ENCODE measurements at places on chromosomes 7 and 10.

DNA sequence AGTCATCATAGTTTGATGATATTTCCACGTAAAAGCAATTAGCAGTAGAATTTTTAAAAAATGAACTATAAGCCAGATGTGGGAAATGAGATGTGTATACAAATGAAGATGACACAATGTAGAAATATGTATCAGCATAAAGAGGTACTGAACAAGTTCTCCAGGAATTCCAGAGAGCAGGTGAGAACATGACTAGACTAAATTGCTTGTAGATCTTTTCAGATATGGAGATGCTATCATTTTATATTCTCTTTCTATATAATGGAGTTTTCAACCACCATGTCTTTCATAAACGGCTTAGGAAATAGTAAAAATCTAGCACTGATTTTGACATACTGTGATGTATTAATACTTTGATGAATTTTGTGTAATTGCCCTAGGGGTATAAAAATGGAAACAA, 130.9 kb downstream of the SEMA3D start:
- no peak for DNase-seq

DNA sequence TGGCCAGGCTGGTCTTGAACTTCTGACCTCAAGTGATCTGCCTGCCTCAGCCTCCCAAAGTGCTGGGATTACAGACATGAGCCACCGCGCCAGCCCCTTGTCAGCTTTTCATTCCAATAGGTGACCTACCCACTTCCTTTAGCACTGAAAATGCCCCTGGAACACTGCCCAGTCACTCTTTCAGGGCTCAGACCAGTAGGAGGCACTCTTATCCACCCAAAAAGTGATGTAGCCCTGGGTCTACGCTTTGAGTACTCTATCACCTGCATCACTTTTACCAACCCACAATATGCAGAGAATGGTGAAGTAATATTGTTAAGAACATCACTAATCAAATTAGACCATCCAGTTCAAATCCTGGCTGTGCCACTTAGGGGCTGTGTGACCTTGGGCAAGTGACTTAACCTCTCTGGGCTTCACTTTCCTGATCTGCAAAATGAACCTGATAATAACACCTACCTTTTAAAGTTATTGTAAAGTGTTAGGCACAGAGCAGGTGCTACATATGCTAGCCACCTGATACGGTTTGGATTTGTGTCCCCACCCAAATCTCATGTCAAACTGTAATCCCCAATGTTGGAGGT, 5.2 kb downstream of the CALN1 start:
- DNase-seq: no peak

GRCh38 chr10:122939133-122939855, 14.7 kb downstream of the C10orf88 start:
- DNase-seq: no peak

DNA sequence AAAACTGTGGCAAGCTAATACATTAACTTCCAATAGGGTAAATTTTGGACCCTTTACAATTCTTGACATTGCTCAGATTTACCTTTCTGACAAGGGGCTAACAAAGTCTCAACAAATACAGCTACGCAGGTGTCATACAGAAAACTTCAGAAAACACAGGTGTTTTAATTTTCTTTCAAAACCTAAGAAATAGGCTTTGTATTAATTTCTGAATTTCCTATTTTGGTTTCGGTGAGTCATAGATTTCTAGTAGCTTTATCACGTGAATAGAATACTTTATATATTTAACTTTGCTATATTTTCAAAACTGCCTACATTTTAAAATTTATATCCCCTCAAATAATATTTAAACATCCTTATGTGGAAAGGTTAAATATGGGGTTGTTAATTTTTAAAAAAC, 215.3 kb downstream of the DGKB start:
- DNase-seq: no peak

DNA sequence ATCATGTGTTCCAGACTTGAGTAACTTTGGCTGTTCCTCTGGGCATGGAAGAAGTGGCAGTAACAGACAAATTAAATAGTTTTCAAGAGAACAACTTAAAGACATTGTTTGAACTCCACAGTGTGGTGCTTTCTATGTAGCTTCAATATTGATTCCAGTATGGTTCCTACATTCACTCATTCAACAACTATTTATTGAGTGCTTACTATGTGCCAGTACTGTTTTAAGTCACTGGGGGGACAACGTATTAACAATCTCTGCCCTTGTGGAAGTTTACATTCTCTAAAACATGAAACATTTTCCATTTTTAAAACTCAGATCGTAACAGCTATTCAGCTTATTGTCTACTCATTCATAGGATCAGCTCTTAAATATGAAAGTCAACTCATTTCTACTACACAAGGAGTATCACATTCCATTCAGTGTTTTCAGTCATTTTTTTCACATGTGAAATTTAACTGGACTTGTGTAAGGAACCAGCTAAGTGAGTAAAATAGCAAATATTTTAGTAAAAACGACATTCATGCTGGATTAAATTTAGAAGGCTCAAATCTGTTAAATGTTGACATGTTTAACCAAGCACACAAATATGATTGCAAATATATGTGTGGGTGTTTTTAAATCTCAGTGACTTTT, 13.6 kb upstream of the CUBN start:
- DNase-seq: no peak

GRCh38 chr10:71343392-71343773, 24.3 kb downstream of the SLC29A3 start:
- DNase-seq: peak; percentile 55

DNA sequence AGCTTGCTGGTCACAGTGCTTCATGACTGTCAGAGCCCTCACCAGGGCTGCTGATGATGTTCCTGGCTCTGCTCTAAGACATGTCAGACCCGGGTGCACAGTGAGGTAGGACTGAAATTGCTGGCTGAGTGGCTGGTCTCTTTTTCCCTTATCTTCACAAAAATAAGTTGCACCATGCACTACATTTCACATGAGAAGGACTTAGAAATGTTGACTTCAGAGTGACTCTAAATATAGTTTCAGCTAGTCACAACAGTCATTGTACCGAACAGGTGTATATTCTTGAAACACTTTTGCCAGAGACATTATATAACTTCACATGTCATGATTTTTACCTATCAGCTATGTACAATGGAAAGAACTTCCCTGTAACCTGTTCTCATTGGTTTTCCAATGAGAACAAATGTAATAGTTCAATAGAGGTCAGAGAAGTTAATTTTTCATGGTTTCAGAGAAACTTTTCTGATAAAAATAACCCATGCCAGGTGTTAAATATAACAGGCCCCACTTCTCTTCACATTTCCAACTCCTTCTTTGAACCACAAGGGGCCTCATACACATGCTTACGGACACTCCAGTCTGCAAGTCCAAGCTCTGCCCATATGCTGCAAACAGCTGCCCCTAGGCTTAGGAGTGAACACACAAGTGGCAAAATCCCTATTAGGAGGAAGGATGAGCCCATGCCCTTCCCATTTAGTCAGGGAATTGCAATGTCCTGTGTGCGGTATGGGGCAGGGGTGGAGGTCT, 115.6 kb downstream of the CDK6 start:
- DNase-seq: no peak

DNA sequence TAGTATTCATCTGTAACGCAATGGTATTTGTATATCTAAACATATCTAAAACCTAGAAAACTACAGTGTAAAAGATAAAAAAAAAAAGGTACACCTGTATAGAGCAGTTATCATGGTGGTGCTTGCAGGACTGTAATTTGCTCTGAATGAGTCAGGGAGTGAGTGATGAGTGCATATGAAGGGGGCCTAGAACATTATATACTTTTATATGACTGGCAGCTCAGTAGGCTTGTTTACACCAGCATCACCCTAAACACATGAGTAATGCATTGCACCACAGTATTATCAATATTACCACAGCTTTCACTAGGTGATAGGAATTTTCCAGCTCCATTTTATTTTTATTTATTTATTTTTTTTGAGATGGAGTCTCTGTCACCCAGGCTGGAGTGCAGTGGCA, 40.8 kb downstream of the TRIM24 start:
- DNase-seq: peak; percentile 30

- peak; percentile 97 for DNase-seq
Observed at GRCh38 chr10:100890673-100891317, 22.0 kb upstream of the SLF2 start.

DNA sequence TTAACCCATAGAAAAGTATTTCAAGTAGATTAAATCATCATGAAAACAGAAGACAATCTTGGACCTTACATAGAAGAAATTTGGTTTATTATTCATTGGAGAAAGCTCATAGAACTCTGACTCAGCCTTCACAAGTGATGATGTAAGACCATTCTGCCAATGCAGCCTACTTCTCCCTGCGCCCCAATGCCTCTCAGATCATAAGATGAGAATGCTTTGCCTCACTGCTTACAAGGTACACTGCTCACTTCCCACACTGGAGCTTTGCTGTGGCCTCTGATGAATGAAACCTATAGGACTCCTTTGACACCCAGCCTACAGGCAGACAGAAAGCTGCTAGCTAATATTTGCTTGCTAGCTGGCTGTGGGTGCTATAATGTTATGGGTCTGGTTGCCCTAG, 569.4 kb upstream of the STEAP1 start:
- no peak for DNase-seq

DNA sequence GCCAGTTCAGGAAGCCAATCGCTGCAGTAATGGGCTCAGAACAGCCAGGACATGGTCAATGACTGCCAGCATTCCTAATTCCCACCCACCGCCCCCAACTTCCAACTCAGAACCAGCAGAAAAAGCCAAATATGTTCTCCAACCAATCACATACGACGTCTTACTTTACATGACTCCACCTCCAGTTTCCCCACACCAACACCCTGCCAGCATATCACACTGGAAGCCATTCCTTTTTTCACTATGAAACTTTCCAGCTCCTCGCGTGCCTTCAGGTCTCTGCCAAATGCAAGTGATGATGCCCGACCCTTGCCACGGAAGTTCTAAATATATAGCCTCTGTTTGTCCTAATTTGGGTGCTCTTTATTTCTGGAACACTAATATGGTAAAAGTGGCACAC, 12.5 kb downstream of the NPS start:
- DNase-seq: no peak

DNA sequence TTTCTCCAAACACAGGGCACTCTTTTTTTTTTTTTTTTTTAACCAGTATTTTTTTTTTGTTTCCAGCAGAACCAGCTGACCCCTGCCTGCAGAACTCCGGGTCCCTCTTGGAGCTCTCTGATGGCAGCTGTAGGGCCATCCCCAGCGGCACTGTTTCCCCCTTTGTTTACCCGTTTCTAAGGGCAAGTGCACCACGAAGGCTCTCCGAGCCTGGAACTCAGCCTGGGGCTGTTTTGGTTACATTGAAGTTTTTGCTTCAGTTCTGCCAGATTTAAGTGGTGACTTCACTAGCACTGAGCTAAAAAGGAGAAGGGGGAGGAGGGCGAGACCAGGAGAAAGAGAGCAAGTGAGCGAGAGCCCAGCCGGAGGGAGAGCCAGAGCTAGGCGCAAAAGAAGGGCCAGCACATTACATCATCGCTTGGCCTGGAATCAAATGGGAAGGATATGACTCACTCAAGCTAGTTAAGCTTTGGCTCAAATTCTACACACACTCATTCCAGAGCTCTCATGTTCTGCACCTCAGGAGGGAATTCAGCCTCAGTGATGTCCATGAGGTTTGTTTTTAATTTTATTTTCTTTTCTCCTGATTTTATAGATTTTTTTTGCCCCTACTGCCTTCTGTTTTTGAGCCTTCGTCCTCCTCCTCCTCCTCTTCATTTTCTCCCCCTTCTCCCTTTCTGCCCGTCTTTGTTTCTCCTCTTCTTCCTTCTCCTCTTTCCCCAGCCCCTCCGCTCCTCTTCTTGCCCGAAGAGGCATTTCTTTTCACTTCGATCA, 272.3 kb downstream of the TRIL start:
- peak; percentile 97 for DNase-seq

- no peak for DNase-seq
Observed at GRCh38 chr10:78964952-78965633, 103.7 kb upstream of the ZMIZ1 start.

- DNase-seq: no peak
Observed at GRCh38 chr7:47314248-47314647, 267.7 kb downstream of the TNS3 start.

DNA sequence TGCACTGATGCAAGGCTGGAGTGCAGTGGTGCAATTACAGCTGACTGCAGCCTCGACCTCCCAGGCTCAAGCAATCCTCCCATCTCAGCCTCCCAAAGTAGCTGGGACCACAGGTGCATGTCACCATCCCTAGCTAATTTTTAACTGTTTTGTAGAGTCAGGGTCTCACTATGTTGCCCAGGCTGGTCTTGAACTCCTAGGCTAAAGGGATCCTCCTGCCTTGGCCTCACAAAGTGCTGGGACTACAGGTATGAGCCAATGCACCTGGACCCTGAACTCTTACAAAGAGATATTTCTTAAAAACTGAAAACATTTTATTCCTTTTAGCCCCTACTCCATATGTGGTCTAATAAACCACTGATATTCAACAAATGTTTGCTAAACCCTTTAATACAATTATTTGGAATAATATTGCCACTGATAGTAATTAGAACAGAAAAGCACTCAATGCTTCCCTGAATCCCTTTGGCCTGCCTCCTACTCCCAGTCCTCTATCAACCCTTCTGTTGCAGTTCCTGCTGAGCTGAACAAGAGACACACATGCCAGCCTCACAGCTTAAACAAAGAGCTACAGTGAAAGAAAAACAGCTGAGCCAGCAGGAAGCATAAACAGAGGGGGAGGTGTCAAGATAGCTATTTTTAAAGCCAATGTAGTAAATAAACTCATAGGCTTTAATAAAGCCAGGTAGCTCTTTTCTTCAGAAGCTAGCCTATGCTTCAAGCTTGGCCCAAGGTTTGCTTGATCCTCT, 7.0 kb upstream of the GNAI1 start:
- DNase-seq: no peak

GRCh38 chr10:51640120-51640819, 59.1 kb downstream of the CSTF2T start:
- DNase-seq: no peak

- peak; percentile 33 for DNase-seq
Observed at GRCh38 chr7:131218727-131219128, 108.9 kb upstream of the MKLN1 start.

- DNase-seq: peak; percentile 43
Observed at GRCh38 chr7:13044309-13044708, 356.9 kb downstream of the ARL4A start.

- no peak for DNase-seq
Observed at GRCh38 chr10:67175354-67175753, 249.5 kb downstream of the LRRTM3 start.

GRCh38 chr7:142890874-142891485, 5.4 kb upstream of the TRPV6 start:
- no peak for DNase-seq

DNA sequence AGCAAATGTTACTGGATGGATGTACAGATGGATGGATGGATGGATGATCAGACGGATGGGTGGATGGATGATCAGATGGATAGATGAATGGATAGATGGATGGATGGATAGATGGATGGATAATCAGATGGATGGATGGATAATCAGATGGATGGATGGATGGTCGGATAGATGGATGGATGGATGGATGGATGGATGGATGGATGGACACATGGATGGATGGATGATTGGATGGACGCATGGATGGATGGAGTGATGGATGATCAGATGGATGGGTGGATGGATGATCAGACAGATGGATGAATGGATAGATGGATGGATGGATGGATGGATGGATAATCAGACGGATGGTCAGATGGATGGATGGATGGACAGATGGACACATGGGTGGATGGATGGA, 90.3 kb upstream of the TCF7L2 start:
- DNase-seq: no peak

- no peak for DNase-seq
Observed at GRCh38 chr10:125575843-125576242, 107.1 kb downstream of the TEX36 start.
